CD4-positive, CD25-positive, alpha-beta regulatory T cell (primary cell): ENCODE measurements at places on chromosomes 1 and 21. TPM values are rescaled to one million over a fixed set of nuclear protein-coding genes. Genes with fewer than 3 reads are reported as not detected.

DNA sequence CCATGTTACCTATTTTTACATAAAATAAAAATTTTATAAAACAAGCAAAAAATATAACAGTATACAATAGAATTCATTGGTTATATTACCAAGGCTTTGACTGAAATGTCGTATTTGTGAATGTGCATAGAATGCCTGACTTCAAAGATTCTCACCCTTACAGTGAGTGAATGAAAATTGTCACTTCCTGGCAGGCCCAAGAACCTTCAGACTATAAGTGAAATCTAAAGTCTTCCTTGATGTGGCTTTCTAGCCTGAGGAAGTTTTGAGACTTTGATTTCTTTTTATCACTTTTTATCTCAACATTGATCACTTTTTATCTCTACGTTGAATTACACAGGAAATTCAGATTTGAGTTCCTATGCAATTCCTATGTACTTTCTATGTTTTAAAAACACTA lies 104.7 kb upstream of the KIAA0040 start:
- peaks cover 20% of the 10 kb centered on the region for H3K4me1 ChIP-seq
- H3K36me3 ChIP-seq = no peaks in the 10 kb centered on the region
- DNase-seq = peak; percentile 29
- H3K27me3 ChIP-seq = no peaks in the 10 kb centered on the region
- no peak overlapping the region for H3K27ac ChIP-seq

DNA sequence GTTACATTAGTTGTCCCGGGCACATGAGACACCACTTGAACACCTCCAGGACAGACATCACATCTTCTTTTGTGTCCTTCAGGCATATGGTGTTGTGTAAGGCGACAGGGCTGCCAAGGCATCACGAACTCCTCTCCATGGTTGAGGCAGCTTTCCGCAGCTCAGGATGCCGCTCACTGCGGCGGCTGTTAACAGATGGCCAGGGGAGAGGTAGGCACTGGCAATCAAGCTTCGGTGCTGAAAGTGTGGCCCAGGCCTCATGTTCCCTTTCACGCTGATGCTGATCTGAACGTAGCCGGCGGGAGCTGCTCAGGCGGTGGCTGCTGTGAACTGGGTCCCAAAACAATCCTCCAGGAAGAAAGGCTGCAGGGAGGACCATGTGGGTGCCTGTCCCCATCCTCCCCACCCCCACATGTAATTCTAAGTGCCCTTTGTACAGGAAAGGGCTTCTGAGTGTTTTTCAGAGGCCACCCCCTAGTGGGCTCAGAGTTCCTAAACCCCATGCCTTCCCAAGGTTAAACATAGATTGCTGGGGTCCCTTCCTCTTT lies 287.1 kb upstream of the AJAP1 start:
- no peak overlapping the region for H3K4me3 ChIP-seq
- no peaks in the 10 kb centered on the region for H3K27me3 ChIP-seq
- H3K27ac ChIP-seq = no peak overlapping the region
- no peaks in the 10 kb centered on the region for H3K36me3 ChIP-seq

ESRRG gene
- not detected for total RNA-seq

HHAT gene
- 6.0 TPM for total RNA-seq

DNA sequence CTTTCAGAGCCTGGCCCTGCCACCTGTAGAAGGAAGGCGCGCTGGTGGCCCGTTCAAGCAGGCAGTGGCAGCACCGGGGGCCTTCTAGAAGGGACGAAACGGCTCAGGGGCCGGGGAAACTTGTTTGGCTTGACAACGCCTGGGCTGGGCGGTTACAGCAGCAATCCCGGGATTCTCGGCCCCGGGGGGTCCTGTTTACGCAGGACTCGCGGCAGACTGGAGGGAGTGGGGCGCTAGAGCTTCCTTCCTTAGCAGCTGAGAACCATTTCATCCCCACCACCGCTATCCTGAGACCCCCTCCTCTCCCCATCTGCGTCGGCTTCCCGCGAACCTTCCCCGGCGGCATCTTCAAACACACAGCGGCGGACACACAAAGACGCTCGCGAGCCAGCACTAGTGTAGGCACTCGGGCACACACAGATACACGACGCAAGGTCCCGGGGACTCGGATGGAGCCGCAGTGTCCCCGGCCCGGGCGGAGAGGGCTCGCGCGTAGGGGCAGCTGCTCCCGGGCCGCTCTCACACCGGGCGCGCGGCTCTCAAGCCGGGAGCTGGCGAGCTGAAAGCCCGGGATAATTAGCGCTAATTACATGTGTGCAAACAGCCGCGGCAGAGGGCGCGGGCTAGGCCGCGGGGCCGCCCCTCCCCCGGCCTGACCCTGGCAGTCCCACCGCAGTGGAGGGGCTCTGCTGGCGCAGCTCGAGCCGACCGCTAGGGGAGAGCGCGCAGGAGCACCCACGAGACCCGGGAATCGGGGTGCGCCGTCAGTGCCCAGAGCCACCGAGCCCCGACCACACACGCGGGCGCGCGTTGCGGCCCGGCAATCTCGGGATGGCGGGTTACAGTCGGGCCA lies 271.4 kb downstream of the FOXD2 start:
- peaks cover 15% of the 10 kb centered on the region for H3K4me1 ChIP-seq
- peaks cover 9% of the 10 kb centered on the region for H3K27me3 ChIP-seq
- no peak overlapping the region for H3K4me3 ChIP-seq
- H3K27ac ChIP-seq = no peak overlapping the region
- no peaks in the 10 kb centered on the region for H3K36me3 ChIP-seq

DNA sequence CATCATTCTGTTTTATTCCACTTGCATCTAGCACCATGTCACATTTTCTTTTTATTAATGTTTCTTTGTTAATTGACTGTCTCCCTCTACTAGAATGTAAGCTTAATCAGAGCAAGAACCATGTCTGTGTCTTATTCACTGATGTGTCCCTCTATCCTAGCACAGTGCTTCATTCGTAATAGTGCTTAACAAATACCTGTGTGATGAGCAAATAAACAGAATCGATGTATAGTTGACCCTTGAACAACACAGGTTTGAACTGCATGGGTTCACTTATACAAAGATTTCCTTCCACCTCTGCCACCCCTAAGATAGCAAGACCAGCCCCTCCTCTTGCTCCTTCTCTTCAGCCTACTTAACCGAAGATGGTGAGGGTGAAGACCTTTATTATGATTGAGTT lies 42.9 kb upstream of the MAN1A2 start:
- DNase-seq = no peak
- H3K27ac ChIP-seq = no peak overlapping the region
- H3K4me3 ChIP-seq = no peak overlapping the region
- H3K4me1 ChIP-seq = no peaks in the 10 kb centered on the region

- H3K27me3 ChIP-seq = peaks cover 2% of the 10 kb centered on the region
- no peak overlapping the region for H3K27ac ChIP-seq
- H3K4me3 ChIP-seq = no peak overlapping the region
- H3K4me1 ChIP-seq = no peaks in the 10 kb centered on the region
- no peaks in the 10 kb centered on the region for H3K36me3 ChIP-seq
- peak; percentile 72 for DNase-seq
Observed at GRCh38 chr1:205528887-205529825, 24.7 kb downstream of the CDK18 start.

DNA sequence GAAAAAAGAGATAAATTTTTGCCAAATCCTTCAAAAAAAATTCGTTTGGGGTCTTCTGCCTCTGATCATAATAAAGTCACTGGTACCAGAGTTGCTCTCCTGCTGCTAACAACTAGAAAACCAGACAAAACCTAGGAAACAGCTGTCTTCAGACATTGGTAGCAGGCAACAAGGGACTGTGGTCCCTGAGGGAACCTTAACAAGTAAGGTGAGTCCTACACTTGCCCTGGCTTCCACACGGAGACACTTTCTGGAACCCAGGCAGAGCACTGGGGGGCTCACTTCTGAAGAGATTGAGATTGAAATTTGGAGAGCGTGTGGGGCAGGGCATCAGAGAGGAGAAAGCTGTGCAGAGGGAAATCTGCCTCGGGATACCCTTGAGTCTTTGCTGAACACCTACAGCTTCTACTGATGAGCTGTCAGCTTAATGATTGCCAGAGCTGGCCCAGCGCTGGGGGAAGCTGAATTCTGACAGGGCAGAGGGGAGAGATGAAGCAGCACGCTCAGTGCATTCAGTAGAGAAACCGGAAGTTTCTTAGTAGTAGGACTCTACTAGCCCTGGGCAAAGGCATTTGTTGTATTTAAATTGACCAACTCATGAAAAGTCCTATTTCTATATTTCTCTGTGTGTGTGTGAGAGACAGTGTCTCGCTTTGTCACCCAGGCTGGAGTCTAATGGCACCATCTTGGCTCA lies 18.5 kb upstream of the FAM89A start:
- no peaks in the 10 kb centered on the region for H3K36me3 ChIP-seq
- H3K4me3 ChIP-seq = no peak overlapping the region
- H3K27ac ChIP-seq = no peak overlapping the region
- no peaks in the 10 kb centered on the region for H3K4me1 ChIP-seq
- H3K27me3 ChIP-seq = peaks cover 3% of the 10 kb centered on the region

PLA2G2D gene
- total RNA-seq = not detected

GREM2 gene
- total RNA-seq = not detected

LORICRIN gene
- not detected for total RNA-seq

GRCh38 chr1:183920651-183921050 lies 115.7 kb downstream of the RGL1 start:
- H3K27ac ChIP-seq = no peak overlapping the region
- H3K36me3 ChIP-seq = peaks cover 5% of the 10 kb centered on the region
- DNase-seq = no peak
- no peak overlapping the region for H3K4me3 ChIP-seq
- H3K4me1 ChIP-seq = peaks cover 7% of the 10 kb centered on the region
- no peaks in the 10 kb centered on the region for H3K27me3 ChIP-seq

DNA sequence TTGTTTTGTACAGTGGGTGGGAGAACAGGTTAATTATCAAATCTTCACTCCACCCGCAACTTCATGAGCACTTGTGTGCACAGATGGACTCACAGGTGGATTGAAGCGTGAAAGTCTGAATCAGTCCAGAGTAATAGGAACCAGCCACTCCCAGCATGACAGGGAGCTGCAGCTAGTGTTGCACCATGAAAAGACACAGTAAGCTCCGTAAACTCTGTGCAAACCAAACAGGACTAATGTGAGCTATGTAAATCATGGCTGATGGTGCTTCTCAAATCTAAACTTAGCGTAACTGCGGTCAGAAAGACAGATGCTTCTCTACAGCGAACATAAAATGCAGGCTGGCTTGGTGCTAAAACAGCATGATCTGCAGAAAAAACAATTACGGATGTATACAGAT lies 114.4 kb downstream of the CENPF start:
- DNase-seq = no peak
- no peak overlapping the region for H3K27ac ChIP-seq
- no peaks in the 10 kb centered on the region for H3K4me1 ChIP-seq
- H3K27me3 ChIP-seq = no peaks in the 10 kb centered on the region
- no peak overlapping the region for H3K4me3 ChIP-seq

- no peak for DNase-seq
- H3K36me3 ChIP-seq = no peaks in the 10 kb centered on the region
- no peaks in the 10 kb centered on the region for H3K4me1 ChIP-seq
- H3K4me3 ChIP-seq = no peak overlapping the region
Observed at GRCh38 chr1:48115835-48116234, 106.7 kb upstream of the SLC5A9 start.

DNA sequence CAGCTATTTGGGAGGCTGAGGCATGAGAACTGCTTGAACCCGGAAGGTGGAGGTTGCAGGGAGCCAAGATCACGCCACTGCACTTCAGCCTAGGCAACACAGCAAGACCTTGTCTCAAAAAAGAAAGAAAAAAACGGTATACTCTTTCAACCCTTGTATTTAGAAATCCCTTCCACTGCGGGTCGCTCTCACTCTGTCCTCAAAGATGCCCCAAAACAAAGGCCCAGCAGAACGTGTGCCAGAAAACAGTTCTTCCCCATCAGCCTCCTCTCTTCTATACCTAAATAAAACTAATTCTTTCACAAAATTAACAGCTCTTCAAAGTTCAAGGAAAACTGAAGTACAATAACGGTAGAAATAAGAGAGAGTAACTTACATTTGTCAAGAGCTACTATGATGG lies 13.2 kb downstream of the SETD4 start:
- H3K27ac ChIP-seq = no peak overlapping the region
- H3K4me1 ChIP-seq = no peaks in the 10 kb centered on the region

- DNase-seq = no peak
- H3K4me3 ChIP-seq = no peak overlapping the region
- H3K27ac ChIP-seq = no peak overlapping the region
- H3K4me1 ChIP-seq = no peaks in the 10 kb centered on the region
- H3K27me3 ChIP-seq = peaks cover 8% of the 10 kb centered on the region
Observed at GRCh38 chr1:230877146-230877923, 9.0 kb upstream of the C1orf198 start.

DNA sequence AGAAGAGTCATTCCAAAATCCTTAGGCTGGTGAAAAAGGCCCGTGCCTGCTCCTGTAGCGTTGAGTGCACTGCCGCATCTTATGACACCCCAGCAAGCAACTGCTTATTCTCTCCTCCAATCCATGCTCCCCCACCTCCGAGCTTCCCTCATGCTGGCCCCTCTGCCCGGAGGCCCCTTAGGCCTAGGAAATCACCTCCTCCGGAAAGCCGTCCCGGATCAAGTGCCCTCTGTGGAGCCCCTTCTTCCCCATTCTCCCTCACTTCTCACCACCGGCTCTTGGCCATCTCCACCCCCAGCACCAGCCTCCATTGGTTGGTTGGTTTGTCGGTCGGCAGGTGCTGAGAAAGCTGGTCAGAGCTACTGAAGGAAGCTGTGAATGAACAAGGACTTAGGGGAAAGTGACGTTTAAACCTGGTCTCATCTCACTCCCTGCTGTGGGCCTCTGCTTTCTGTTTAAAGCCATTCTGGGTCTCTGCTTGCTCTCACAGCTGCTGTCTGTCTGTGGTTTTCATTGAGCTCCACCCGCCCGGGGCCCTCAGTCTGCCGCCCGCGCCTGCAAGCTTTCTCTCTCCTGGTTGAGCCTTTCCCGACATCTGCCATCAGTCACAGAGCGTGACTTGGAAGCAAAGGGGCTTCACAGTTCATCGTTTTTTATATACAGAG lies 122.2 kb downstream of the KCNN3 start:
- no peaks in the 10 kb centered on the region for H3K27me3 ChIP-seq
- H3K27ac ChIP-seq = no peak overlapping the region
- H3K4me1 ChIP-seq = peaks cover 12% of the 10 kb centered on the region
- DNase-seq = peak; percentile 35
- peak overlapping the region; percentile 41 for H3K4me3 ChIP-seq
- no peaks in the 10 kb centered on the region for H3K36me3 ChIP-seq

TRIM17 gene
- 0.30 TPM for total RNA-seq

GRCh38 chr1:118169016-118169415 lies 16.0 kb downstream of the SPAG17 start:
- H3K4me3 ChIP-seq = no peak overlapping the region
- no peaks in the 10 kb centered on the region for H3K36me3 ChIP-seq
- no peak for DNase-seq
- no peak overlapping the region for H3K27ac ChIP-seq

VWA5B1 gene
- total RNA-seq = not detected
